Cortex of kidney (tissue), 1 donor: ENCODE measurements at places on chromosomes 12 and 14.

GRCh38 chr12:85803923-85804322 lies 32.3 kb downstream of the RASSF9 start:
- DNase-seq: no peak

GRCh38 chr12:58732894-58733293 lies 187.4 kb downstream of the LRIG3 start:
- DNase-seq: no peak

DNA sequence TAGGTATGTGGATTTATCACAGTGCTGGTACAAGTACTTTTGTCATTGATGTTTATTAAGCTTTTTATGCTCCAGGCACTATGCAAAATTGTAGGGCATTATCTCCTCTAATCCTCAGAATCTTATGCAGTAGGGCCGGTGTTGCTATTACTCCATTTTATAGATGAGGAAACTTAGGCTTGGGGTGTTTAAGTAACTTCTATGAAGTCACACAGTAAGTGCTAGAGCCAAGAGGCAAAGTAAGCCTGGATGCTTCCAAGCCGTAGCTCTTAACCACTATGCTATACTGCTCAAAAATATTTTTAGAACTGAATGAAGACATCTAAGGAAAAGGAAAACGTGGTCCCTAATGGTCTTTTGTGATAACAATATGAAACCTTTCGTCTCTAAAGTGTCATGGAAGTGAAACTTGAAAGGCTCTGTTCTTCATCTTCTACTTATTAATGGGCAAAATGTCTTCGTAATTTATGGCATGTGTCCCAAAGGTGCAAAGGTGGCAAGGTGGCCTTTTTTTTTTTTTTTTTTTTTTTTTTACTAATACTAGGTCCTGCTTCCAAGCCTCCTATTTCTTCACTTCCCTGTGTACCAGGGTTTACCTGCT lies 85.2 kb downstream of the ETV6 start:
- DNase-seq: no peak

GRCh38 chr12:80710727-80711449 lies 3.5 kb downstream of the MYF6 start:
- no peak for DNase-seq

GRCh38 chr12:103657331-103657730 lies 70.3 kb downstream of the STAB2 start:
- no peak for DNase-seq

DNA sequence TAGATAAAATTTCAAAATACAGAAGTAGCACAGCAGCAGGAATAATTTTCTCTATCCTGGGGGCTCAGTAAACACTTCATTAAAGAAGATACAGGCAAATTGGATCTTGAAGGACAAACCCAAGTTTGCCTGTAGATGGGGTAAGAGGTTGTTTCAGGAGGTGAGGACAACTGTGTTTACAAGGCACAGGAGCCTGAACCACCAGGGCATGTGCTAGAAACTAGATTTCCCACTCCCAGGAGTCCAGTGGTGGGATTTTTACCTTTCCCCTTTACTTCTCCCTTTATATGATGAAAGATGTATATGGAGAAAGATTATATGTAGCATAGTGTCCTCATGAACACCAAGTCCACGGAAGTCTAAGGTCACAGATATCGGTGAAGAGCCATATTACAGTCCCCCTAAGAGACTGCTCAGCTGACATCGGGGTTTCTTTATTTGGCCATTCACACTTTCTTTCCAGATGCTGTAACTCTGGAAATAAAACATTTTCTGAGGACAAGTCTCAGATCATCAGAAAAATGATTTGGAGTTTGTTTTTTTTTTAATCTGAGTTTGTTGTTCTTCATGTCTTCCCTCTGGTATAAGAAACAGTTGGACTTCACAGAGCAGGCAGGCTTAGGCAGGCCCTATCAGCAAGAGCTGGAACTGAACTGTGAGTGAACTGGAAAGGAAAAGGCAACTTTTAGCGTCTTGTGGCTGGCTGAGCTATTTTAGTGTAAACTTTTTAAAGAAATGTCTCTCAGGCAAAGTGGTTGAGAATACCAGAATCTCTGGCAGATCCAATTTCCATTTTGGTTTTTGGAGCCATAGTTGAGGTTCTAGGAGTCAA lies 8.0 kb upstream of the EVL start:
- DNase-seq: no peak

DNA sequence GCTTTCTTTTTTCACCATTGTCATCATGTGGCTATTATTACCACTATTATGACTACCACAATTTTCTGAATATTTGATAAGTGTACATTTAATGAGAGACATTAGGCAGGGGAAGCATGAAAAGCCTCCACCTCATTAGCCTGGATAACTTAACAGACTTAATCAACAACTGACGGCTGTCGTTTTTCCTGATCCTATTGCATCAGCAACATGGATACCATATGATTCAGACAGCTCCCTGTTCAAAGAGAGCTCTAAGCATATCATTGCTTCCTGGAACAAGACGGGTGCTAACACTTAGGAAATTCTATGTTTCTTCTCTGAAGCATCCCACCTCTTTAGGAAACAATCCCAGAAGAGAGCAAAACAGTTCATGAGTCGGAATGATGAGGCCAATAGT lies 765.2 kb downstream of the NOVA1 start:
- DNase-seq: no peak

DNA sequence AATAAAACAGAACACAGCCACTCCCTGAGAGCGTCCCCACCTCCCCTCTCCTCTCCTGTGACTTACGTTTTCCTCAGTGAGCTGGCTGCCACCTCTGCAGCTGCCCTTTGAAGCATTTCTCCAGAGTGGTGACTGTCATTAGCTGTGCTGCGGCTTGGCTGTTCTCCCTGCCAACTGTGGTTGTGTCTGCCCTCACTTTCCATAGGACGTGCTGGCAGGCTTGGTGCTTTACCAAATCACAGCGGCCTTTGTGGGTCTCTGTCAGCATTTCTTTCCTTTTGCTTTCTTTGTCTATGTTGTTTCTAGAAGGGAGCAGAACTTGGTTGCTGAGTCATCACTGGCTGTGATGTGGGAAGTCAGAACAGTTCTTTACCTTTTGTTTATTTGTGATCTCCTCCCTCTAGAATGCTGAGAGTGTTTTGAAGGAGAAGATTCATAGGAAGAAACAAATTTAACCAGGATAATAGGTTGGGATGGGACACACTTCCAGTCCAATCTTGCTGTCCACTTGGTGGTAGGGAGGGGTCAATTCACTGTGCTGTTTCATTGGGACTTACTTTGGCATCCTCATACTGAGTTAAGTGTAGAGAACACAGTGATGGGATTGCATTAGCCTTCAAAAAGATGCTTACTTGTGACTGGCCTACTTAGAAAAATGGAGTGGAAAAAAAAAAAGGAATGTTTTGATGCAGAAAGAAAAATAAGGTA lies 88.2 kb downstream of the TMX1 start:
- DNase-seq: no peak

- DNase-seq: no peak
Observed at GRCh38 chr14:42927313-42927712, 1320.6 kb downstream of the LRFN5 start.

DNA sequence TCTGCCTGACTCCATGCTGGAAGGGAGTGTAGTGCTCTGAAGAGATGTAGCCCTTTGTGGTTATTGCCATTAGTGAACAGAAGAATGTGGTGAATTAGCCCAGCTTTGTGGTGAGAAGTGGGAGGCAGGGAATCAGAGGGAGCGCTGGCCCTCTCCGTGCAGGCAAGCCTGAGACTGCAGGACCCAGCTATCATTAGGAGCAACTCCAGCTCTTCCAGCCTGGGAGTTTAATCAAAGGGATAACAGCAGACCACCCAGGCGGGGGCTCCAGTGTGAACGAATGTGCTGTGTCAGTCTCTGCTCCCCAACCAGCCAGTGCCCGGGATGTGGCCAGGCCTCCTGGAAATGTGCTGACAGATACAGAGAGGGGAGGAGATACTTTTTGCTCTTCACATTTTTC lies 142.7 kb downstream of the TTLL5 start:
- DNase-seq: no peak

DNA sequence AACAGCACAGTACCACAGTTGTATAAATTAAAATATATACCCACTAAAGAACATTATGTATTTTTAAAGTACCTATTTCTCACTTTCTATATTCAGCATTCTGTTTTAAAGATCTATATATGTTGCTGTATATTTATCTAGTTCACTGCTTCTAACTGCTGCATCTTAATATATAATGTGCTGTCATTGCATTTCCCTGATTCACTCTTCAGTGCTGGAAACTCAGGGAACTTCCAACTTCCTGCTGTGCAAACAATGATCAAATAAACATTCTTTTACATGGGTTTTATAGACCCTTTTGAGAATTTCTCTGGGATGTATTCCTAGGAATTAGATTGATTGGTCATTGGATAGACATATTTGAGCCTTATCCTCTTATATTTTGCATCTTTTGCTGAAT lies 379.1 kb downstream of the APAF1 start:
- no peak for DNase-seq

DNA sequence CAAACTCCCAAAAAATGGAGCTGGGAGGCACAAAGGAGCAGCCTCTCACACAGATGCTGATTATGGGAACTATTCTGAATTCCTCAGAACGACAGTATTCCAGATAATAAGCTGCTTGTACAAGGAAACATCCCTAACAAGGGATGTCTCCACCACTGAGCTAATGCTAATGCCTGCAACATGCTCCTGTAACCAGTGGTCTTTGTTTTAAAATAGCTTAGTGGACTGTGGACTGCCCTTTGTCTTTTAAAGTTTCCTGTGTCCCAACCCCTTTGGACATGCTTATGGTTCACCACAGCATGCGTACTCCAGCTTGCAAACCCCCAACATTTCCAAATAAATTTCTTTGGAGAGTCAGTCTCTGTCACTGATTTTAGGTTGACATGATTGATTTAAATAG lies 16.4 kb upstream of the PITPNM2 start:
- no peak for DNase-seq

GRCh38 chr12:91630596-91631293 lies 448.1 kb upstream of the DCN start:
- no peak for DNase-seq

DNA sequence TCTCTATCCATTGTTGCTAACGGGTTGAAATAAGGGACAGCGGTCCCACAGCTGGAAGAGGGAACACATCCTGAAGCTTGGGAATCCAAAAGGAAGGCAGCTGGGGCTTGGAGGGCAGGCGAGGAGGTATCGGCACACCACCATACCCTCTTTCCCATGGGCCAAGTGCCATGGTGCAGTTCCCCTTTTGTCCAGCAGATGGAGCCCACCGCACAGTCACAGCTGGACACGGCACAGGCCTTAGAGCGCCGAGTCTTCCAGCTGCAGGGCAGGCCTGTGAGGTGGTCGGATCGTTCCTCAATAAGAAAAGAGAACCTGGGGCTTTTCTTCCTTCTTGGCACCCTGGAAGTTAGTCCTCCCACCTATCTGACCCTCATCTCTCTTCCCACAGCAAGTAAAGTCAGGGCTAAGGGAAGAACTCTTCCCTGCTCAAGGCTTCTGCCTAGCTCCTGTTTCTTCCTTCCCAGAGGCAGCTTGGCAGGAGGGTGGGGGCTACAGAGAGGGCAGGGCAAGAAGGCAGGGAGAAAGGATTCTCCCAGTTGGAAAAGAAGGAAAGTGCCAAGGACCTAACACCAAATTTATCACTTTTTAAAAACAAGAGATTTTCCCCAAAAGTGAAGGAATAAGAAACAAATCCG lies 8.6 kb downstream of the PPP1R1A start:
- no peak for DNase-seq

- DNase-seq: no peak
Observed at GRCh38 chr12:55024575-55024974, 4.8 kb downstream of the NEUROD4 start.

GRCh38 chr12:23906329-23906728 lies 43.1 kb downstream of the SOX5 start:
- DNase-seq: no peak
